ENCODE measurements at places on chromosomes 16 and 17. TPM values are rescaled to one million over a fixed set of nuclear protein-coding genes. Genes with fewer than 3 reads are reported as not detected.

DNA sequence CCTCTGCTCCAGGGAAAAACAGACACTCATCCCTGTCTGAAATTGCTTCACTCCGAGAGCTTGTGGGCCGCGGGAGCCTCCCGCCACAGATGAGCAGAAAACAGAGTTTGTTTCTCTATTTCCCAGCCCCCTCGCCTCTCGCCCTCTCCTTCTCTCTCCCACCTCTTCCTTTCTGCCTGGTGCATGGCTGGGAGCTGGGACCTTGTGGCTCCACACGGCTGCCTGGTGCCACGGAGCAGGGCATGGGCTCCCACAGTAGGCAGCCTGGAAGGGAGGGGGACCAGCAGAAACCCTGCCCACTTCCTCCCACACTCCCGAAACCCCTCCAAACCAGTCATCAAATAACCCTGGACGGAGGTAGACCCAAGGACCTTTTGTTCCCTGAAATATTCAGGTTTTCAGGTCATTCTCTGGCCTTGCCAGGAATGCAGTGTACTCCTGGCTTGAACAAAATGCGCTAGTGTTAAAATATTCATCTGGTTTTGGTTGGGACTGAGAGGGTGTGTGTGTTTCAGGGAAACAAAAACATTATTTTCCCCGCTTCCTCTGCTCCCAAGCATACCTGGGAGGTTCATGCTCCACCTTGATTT is 204.9 kb downstream of the C16orf78 start:
- H3K36me3 ChIP-seq, result no peaks in the 10 kb centered on the region
- H3K27me3 ChIP-seq, result no peaks in the 10 kb centered on the region
- H3K4me1 ChIP-seq, result no peaks in the 10 kb centered on the region
- H3K4me3 ChIP-seq, result peak overlapping the region; percentile 5

Gene AHSP
- total RNA-seq, result not detected

- no peak for DNase-seq
- H3K4me1 ChIP-seq, result no peaks in the 10 kb centered on the region
- no peak overlapping the region for H3K27ac ChIP-seq
Measured at GRCh38 chr17:57425431-57425830, 169.1 kb downstream of the MSI2 start.

GRCh38 chr16:57795431-57795878 is 6.8 kb downstream of the KIFC3 start:
- no peaks in the 10 kb centered on the region for H3K27me3 ChIP-seq
- no peak overlapping the region for H3K27ac ChIP-seq
- peak; percentile 61 for DNase-seq
- no peaks in the 10 kb centered on the region for H3K36me3 ChIP-seq
- H3K4me3 ChIP-seq, result no peak overlapping the region

Gene ASGR2
- total RNA-seq, result 0.33 TPM

GRCh38 chr16:74999609-75000480 is 1.0 kb downstream of the ZNRF1 start:
- peak overlapping the region; percentile 79 for H3K4me3 ChIP-seq
- H3K27me3 ChIP-seq, result no peaks in the 10 kb centered on the region
- peak overlapping the region; percentile 84 for H3K27ac ChIP-seq
- no peaks in the 10 kb centered on the region for H3K36me3 ChIP-seq
- peaks cover 6% of the 10 kb centered on the region for H3K4me1 ChIP-seq

Gene MYL4
- not detected for total RNA-seq

Gene TBC1D3G
- not detected for total RNA-seq

GRCh38 chr17:65987988-65988387 is 203.9 kb downstream of the CEP112 start:
- H3K27me3 ChIP-seq, result no peaks in the 10 kb centered on the region
- no peaks in the 10 kb centered on the region for H3K4me1 ChIP-seq
- H3K27ac ChIP-seq, result no peak overlapping the region
- H3K4me3 ChIP-seq, result no peak overlapping the region
- no peak for DNase-seq

- peak; percentile 3 for DNase-seq
- H3K4me1 ChIP-seq, result no peaks in the 10 kb centered on the region
- no peak overlapping the region for H3K4me3 ChIP-seq
- peaks cover 3% of the 10 kb centered on the region for H3K27me3 ChIP-seq
- no peak overlapping the region for H3K27ac ChIP-seq
- H3K36me3 ChIP-seq, result no peaks in the 10 kb centered on the region
Measured at GRCh38 chr16:50466170-50466569, 82.0 kb upstream of the NKD1 start.

- H3K4me3 ChIP-seq, result no peak overlapping the region
- no peaks in the 10 kb centered on the region for H3K4me1 ChIP-seq
- no peak overlapping the region for H3K27ac ChIP-seq
- no peaks in the 10 kb centered on the region for H3K36me3 ChIP-seq
Measured at GRCh38 chr16:12150600-12150999, 174.1 kb downstream of the SNX29 start.

DNA sequence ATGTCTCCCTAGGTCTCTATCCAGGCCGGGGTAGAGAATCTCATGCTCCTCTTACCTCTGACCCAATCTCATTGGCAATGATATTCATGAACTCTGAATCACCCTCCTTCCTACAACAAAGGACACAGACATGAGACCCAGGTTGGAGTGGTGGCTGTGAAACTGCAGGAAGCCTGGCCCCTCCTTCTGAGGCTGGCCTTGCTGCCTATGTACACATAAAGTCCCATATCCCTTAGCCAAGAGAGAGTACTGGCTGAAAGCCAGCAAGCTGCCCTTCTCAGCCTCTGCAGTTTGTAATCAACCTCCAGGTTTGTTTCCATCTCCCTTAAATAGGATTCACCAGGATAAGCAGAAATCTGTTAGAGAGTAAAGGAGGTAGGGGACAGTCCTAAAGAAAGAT is 10.6 kb downstream of the AARSD1 start:
- no peaks in the 10 kb centered on the region for H3K4me1 ChIP-seq
- H3K27me3 ChIP-seq, result no peaks in the 10 kb centered on the region
- peaks cover 12% of the 10 kb centered on the region for H3K36me3 ChIP-seq
- no peak overlapping the region for H3K27ac ChIP-seq

DNA sequence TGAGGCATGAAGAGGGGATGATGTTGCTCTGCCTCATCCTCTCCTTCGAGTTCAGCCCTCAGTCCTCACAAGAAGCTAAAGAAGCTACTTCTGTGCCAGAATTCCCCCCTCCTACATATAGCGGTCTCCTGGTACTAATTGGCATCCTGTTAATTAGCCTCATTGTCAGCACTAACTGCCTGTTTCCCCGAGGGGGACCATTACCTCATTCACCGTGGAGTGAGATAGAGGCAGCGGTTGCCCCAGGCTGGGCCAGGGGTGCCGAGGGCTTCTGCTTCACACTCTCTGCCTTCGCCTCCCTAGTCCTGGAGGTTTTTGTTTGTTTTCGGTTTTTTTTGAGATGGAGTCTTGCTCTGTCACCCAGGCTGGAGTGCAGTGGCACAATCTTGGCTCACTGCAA is 5.7 kb upstream of the MINK1 start:
- DNase-seq, result no peak
- no peaks in the 10 kb centered on the region for H3K36me3 ChIP-seq
- no peaks in the 10 kb centered on the region for H3K4me1 ChIP-seq

DNA sequence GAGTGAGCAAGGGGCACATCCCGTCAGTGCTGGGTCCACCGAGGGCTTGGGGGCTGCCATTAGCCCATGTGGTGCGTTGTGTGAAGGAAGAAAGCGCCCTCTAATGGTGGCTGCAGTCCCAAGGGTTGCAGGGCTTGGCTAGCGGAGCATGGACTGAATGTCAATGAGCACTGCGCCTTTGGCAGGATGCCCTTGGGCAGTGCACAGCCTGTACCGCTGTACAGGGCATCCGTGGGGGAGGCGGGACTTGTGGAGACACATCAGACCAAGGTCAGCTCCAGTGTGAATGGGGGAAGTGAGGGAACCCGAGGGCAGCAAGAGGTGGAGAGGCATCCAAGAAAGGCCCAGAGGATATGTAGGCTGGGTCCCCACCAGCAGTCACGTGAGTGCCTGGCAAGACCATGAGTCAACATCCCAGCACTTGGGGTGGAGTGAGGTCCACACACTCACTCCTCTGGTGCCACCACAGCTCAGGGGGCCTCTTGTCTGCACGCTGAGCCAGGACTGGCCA is 75.5 kb upstream of the MED9 start:
- no peaks in the 10 kb centered on the region for H3K36me3 ChIP-seq
- H3K4me1 ChIP-seq, result peaks cover 8% of the 10 kb centered on the region
- H3K27ac ChIP-seq, result no peak overlapping the region
- no peak overlapping the region for H3K4me3 ChIP-seq
- H3K27me3 ChIP-seq, result no peaks in the 10 kb centered on the region

- H3K27me3 ChIP-seq, result no peaks in the 10 kb centered on the region
- H3K27ac ChIP-seq, result no peak overlapping the region
- no peaks in the 10 kb centered on the region for H3K36me3 ChIP-seq
- no peak for DNase-seq
- no peak overlapping the region for H3K4me3 ChIP-seq
Measured at GRCh38 chr16:15518381-15519351, 84.3 kb downstream of the BMERB1 start.

Gene PRM1
- not detected for total RNA-seq

Gene NPIPA3
- 1.9 TPM for total RNA-seq

GRCh38 chr17:16005636-16006035 is 6.0 kb downstream of the TTC19 start:
- H3K4me1 ChIP-seq, result peaks cover 8% of the 10 kb centered on the region
- H3K36me3 ChIP-seq, result no peaks in the 10 kb centered on the region
- DNase-seq, result no peak
- no peaks in the 10 kb centered on the region for H3K27me3 ChIP-seq
- no peak overlapping the region for H3K4me3 ChIP-seq
- no peak overlapping the region for H3K27ac ChIP-seq

DNA sequence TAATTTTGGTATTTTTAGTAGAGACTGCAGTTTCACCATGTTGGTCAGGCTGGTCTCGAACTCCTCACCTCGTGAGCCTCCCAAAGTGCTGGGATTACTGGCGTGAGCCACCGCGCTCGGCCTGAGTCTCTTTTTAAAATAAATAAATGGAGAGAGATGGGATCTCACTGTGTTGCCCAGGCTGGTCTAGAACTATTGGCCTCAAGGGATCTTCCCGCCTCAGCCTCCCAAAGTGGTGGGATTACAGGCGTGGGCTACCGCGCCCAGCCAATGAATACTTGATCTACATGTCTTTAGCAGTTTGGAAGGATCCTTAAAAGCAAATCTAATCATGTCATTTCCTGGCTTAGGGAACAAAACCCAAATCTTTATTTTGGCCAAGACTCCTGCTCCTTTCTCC is 1.2 kb downstream of the DHODH start:
- no peak for DNase-seq
- H3K4me3 ChIP-seq, result no peak overlapping the region
- H3K27ac ChIP-seq, result no peak overlapping the region
- H3K27me3 ChIP-seq, result no peaks in the 10 kb centered on the region
- no peaks in the 10 kb centered on the region for H3K36me3 ChIP-seq

DNA sequence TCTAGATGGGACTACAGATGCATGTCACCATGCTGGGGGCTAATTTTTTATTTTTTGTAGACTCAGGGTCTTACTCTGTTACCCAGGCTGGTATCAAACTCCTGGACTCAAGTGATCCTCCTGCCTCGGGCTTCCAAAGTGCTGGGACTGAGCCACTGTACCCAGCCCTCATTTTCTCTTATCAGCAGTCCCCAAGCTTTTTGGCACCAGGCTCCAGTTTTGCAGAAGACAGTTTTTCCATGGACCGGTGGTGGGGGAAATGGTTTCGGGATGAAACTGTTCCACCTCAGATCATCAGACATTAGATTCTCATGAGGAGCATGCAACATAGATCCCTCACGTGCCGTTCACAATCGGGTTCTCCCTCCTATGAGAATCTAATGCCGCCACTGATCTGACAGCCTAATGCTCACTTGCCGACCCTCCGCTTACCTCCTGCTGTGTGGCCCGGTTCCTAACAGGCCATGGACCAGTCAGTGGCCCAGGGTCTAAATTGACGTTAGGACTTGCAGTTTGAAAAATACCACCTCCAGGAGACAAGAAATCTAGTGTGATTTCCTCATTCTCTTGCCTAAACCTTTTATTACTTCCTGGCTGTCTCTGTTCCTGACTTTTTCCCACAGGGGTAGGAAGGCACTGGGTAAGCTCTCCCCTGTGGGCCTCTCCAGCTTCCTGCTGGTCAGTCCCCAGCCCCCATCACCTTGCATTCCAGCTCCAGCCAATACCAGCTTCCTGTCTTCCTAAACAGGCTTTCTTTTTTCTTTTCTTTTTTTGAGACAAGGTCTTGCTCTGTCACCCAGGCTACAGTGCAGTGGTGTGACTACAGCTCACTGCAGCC is 9.3 kb upstream of the CNP start:
- no peaks in the 10 kb centered on the region for H3K27me3 ChIP-seq
- H3K27ac ChIP-seq, result no peak overlapping the region
- H3K4me3 ChIP-seq, result no peak overlapping the region
- no peak for DNase-seq
- no peaks in the 10 kb centered on the region for H3K36me3 ChIP-seq

- H3K4me1 ChIP-seq, result no peaks in the 10 kb centered on the region
- H3K27ac ChIP-seq, result no peak overlapping the region
- no peaks in the 10 kb centered on the region for H3K27me3 ChIP-seq
- H3K36me3 ChIP-seq, result no peaks in the 10 kb centered on the region
- H3K4me3 ChIP-seq, result no peak overlapping the region
Measured at GRCh38 chr16:30040221-30040620, 9.2 kb upstream of the TLCD3B start.

DNA sequence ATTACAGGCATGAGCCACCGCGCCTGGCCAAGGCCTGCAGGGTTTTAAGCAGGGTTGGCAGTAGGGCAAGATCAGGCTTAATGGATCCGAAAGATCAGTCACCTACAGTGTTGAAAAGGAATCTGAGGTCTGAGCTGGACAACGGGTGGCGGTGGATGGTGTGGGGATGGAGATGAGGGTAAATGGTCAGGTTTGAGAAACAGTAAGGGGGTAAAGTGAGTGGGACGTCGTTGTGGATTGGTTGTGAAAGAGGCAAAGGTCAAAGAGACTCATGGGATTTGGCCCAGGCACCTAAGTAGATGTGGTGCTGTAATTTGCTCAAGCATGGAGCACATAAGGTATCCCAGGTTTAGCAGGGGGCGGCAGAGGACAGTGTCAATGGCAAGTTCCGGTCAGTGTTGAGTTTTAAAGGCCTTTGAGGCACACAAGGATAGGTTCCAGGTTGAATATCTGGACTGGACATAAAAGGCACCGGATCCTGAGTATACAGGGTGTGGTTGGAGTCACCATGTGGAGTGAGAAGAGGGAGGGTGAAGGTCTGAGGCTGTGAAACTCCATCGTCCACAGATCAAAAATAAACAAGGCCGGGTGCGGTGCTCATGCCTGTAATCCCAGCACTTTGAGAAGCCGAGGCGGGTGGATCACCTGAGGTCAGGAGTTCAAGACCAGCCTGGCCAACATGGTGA is 1.1 kb upstream of the SLC16A5 start:
- peaks cover 20% of the 10 kb centered on the region for H3K4me1 ChIP-seq
- H3K4me3 ChIP-seq, result peak overlapping the region; percentile 69
- H3K36me3 ChIP-seq, result no peaks in the 10 kb centered on the region
- peak overlapping the region; percentile 93 for H3K27ac ChIP-seq
- no peaks in the 10 kb centered on the region for H3K27me3 ChIP-seq

- H3K36me3 ChIP-seq, result no peaks in the 10 kb centered on the region
- DNase-seq, result no peak
- H3K27me3 ChIP-seq, result no peaks in the 10 kb centered on the region
- H3K4me1 ChIP-seq, result peaks cover 12% of the 10 kb centered on the region
- no peak overlapping the region for H3K27ac ChIP-seq
- H3K4me3 ChIP-seq, result no peak overlapping the region
Measured at GRCh38 chr17:8128125-8128784, 4.3 kb upstream of the HES7 start.

Gene HBA1
- total RNA-seq, result 10.4 TPM
